ENCODE measurements at places on chromosomes 13 and 19.

- peak; percentile 76 for DNase-seq
Measured at GRCh38 chr13:33722216-33722915, 95.6 kb upstream of the RFC3 start.

GRCh38 chr13:36360903-36361302 is 14.7 kb upstream of the SPART start:
- peak; percentile 70 for DNase-seq

DNA sequence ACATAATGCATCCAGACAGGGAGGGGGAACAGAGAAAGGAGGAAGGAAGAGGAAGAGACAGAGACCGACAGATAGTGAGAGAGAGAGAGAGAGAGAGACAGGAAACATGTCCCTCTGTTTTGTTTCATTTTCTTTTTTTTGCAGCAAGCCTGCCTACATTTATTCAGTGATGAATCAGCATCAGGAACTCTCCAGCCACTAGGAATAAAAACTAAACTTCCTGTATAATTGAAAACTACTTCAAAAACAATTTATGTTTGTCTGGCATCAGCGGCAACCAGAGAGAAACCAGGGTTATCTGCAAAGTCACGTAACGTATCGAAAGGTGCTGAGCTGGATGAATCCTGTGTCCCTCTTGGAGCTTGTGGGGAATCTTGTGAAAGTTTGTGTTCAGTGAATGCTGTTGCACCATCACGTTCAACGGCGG is 148.6 kb upstream of the SOX21 start:
- DNase-seq = peak; percentile 35

GRCh38 chr13:37868691-37869505 is 674 bp downstream of the TRPC4 start:
- peak; percentile 51 for DNase-seq

GRCh38 chr13:48530833-48531232 is 2.0 kb downstream of the RCBTB2 start:
- DNase-seq = no peak

- DNase-seq = no peak
Measured at GRCh38 chr13:30366088-30366487, 56.2 kb upstream of the UBE2L5 start.

DNA sequence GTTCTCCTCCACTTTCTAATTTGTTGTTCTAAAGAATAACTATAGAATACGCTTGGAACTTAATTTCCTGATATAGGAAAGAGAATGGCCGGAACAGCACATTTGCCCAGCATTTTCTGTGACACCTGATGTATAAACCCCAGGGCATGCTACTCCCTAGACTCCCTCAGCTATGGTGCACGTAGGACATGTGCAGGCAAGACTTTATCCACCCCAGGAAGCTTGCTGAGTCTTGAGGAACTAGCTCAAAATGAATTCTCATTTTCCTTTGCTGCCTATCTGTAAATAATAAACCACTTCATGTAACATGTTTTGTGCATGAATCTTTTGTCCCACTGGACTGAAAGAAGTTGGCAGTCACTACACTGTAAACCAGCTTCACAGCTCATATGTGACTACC is 535.8 kb upstream of the SLITRK1 start:
- no peak for DNase-seq

- no peak for DNase-seq
Measured at GRCh38 chr13:41543664-41544300, 86.4 kb downstream of the RGCC start.

GRCh38 chr13:31904941-31905824 is 126.4 kb upstream of the FRY start:
- DNase-seq = peak; percentile 16

GRCh38 chr13:60572855-60573254 is 175.8 kb downstream of the TDRD3 start:
- DNase-seq = no peak

DNA sequence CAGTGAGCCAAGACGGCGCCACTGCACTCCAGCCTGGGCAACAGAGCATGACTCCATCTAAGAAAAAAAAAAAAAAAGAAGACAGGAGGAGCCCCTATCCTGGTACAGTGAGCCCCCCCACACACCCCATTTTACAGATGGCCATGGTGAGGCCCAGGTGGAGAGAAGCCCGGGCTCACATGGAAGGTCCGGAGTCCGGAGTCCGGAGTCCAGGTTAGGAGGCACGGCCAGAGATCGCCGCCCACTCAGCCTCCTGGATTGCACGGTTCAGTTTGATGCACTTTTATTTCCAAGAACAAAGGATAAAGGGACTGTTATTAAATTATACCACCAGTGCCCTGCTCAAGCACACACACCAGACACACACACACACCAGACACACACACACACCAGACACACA is 11.3 kb upstream of the BTBD2 start:
- DNase-seq = no peak

GRCh38 chr19:30393046-30393445 is 20.9 kb downstream of the ZNF536 start:
- DNase-seq = no peak

- no peak for DNase-seq
Measured at GRCh38 chr19:32240316-32240715, 105.1 kb upstream of the ZNF507 start.

DNA sequence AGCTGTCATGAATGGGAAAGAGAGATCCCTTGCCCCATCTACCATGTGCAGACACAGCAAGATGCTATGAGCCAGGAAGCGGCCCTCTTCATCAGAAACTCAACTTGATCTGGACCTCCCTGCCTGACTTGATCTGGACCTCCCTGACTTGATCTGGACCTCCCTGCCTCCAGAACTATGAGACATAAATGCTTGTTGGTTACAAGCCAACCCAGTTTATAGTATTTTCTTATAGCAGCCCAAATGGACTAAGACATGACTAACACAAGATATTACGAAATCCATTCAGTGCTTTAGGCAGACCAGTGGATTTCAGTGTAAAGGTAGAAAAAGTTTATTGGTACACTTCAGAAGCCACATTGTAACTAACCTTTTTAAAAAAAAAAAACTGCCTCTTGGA is 15.6 kb downstream of the PCID2 start:
- DNase-seq = no peak

DNA sequence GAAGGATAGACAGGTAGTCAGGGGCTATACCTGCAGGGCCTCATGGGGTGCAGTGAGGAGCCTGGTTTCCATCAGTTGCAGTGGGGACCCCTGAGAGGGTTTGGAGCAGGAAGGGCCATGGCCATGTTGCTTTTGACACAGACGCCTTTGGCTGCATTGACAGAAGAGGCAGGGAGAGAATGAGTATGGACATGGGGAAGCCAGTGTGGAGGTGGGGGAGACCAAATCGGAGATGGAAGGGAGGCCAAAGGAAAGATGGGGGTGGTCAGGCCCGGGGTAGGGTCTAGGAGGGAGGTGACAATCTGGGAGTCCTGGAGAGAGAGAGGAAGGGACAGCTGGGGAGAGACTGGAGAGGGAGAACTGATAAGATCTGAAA is 1.3 kb downstream of the HSD11B1L start:
- no peak for DNase-seq

- DNase-seq = peak; percentile 67
Measured at GRCh38 chr13:35793823-35794222, 317.3 kb upstream of the MAB21L1 start.

- peak; percentile 24 for DNase-seq
Measured at GRCh38 chr19:17803264-17803896, 8.4 kb downstream of the B3GNT3 start.

DNA sequence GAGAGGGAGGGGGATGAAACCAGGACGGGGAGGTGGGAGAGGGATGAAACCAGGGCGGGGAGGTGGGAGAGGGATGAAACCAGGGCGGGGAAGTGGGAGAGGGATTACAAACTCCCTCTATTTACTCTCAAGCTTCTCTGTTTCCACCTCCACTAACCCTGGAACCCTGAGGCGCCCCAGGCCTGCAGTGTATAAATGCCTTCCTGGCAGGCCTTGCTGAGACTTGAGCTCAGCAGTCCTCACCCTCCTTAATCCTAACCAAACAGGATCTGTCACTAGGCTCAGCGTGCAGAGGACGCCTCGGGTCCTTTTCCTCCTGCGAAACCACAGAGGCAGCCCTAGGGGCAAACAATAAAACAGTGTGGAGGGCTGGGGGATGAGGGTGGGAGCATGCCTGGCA is 32.1 kb upstream of the OR1M1 start:
- no peak for DNase-seq

DNA sequence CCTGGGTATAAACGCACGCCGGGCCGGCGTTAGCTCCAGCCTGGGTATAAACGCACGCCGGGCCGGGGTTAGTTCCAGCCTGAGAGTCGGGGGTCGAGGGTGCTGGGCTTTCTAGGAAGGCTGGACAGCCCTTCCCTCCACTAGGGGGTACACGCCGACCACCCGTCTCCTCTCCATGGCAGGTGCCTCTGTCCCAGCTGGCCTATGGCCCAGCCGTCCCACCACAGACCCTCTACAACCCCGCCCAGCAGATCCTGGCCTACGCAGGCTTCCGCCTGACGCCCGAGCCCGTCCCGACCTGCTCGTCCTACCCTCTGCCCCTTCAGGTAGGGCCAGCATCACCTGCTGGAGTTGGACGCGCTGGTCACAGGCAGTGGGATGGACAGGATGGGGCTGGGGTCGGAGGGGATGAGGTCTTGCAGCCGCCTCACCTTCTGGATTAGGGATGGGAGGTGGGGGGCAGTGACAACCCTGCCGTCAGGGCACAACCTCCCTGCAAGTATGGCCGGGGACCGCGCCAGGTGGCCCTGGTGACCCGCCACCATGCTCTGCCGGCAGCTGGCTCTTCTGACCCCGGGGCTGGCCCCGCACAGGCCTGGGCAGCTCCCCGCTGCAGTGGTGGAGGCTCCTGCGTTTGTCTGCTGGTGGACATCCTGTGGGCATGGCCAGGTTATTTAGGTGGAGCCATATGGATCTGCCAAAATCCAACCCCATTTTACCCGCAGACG is 45.8 kb downstream of the TMEM255B start:
- no peak for DNase-seq

GRCh38 chr13:94305463-94305862 is 174.0 kb downstream of the DCT start:
- DNase-seq = peak; percentile 54

GRCh38 chr19:37876032-37876431 is 30.4 kb downstream of the WDR87 start:
- DNase-seq = no peak

GRCh38 chr13:113982296-113982661 is 8.4 kb upstream of the C13orf46 start:
- no peak for DNase-seq

DNA sequence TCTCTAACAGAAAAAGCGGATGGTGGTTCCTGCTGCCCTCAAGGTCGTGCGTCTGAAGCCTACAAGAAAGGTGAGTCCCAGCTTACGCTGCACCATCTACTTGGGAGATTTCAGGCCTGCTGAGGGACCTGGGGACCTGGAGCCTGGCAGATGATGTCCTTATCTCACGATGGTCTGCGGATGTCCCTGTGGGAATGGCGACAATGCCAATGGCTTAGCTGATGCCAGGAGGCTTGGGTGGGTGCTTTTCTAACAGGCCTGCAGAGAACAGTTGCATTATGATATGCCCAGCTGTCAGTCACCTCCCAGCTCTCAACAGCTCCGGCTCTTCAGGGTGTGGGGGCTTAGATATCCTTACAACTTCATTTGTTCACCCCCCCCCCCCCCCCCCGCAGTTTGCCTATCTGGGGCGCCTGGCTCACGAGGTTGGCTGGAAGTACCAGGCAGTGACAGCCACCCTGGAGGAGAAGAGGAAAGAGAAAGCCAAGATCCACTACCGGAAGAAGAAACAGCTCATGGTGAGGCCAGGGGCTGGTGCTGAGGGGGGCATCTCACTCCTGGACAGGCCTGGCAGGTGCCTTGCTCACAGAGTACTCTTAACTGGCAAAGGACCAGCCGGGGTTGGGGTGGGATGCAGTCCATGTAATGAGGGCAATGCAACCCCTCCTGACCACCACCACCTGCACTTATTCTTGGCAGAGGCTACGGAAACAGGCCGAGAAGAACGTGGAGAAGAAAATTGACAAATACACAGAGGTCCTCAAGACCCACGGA is 3.8 kb downstream of the RPL13A start:
- no peak for DNase-seq

DNA sequence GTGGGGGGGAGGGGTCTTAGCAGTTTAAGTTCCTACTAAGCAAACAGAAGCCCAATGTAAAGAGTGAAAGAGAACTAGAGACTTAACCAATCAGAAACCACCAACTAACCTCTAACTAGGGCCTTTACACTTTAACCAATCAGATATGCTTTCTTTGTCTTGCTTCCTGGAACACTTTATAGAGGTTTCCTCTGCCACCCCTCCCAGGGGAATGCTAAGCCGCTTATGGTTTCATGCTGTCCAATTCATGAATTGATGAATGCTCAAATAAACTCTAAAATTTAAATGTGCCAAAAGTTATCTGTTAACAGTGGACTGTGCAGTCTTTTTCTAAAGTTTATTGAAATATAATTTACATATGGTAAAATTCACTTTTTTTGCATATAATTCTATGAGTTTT is 33.9 kb upstream of the LATS2 start:
- DNase-seq = no peak

GRCh38 chr13:95188128-95188527 is 113.1 kb downstream of the ABCC4 start:
- DNase-seq = no peak

DNA sequence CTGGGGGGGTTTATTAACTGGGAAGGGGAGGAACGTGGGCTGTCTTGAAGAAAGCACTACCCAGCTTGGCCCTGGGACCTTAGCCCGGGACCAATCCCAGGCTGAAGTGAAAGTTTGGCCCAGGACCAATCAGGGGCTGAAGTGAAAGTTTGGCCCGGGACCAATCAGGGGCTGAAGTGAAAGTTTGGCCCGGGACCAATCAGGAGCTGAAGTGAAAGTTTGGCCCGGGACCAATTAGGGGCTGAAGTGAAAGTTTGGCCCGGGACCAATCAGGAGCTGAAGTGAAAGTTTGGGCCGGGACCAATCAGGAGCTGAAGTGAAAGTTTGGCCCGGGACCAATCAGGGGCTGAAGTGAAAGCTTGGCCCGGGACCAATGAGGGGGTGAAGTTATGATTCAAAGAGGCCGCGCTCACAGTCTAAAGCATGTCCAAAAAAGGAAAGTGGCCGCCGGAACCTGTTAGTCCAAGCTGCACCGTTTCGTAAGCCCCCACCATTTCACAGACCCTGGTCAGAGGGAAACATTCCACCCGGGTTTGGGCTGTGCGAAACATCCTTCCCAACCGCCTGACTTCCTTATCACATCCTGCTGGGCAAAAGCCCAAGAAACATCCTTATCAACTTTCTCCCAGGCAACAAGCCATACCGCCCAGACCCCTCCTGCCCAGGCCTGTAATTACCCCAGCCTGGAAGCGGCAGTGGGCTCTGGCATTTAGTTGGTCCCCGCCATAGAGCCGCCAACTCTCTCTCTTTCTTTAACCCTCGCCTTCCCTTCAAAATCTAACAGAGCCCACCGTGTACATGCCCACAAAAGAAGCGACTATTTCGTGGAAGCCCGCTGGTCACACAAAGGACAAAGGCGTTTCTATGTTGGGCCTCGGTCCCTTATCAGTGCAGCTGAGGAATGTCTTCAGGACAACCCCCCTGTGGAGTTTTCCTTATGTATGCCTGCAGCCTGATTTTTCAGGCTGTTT is 1.1 kb downstream of the ZNF850 start:
- peak; percentile 78 for DNase-seq

Measured in muscle of leg (tissue), 16 donors.